Karpas-422 (cell line): ENCODE measurements at places on chromosomes 6 and 20. TPM values are rescaled to one million over a fixed set of nuclear protein-coding genes. Genes with fewer than 3 reads are reported as not detected.

MAP7 gene
- not detected in 2 replicates for total RNA-seq

APCDD1L gene
- not detected in 2 replicates for total RNA-seq

DNA sequence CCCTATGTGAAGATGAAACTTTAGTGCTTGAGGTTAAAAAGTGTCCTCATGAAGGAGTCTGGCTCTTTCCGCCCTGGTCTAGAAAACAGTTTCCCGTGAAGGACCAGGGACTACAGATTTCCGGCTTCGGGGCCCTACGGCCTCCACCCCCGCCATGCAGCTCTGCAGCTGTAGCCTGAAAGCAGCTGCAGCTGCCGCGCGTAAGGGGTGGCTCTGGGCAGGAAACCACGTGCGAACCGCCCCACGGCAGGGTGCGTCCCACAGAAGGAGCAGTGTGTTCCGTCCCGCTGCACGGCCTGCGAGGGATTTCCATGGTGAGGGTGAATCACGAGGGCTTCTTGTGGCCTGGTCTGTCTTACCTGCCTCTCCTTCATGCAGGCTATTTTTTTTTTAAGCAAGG is 117.0 kb downstream of the ERMARD start:
- no peaks in the 10 kb centered on the region for H3K4me1 ChIP-seq
- no peak for DNase-seq
- no peak overlapping the region for H3K27ac ChIP-seq
- no peaks in the 10 kb centered on the region for H3K27me3 ChIP-seq
- H3K4me3 ChIP-seq: no peak overlapping the region

DNA sequence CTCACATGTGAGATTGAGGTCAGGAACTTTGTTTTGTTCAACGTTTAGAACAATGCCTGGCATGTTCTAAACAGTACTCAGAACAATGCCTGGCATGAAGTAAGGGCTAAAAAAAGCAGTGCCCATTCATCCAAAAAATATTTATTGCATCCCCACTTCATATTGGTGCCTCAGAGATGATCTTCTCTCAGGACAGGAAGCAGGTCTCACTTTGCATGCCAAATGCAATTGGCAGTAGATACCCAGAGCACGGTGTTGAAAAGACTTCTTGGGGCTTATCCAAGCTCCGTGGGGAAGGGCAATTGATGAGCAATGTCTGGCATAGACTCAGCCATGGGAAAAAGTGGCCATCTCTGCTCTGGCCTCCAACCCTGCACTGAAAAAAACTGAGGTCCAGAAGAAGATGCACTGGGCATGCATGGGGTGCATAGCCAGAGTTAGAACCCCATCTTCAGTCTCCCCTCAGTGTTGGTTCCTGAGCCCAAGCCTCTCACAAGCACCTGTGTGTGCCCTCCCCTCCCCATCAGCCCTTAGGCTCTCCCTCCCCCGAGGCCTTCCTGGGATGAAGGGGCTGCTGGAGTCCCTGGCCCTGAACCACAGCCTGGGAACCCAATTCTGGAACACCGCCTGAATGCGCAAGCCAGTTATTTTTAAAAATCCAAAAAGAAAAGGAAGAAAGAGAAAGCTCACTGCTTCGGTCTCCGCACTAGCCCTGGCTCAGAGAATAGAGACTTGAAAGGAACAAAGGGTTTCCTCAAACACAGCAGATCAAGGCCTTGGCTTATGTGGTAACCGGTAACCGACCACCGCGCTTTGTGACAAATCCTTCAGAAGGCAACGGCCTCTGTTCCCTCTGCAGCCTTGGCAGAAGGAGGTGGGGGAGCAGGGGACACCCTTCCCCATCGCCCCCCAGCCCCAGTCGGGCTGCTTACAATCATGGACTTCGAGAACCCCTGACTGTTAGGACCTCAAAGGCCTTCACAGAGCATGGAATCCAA is 78.5 kb upstream of the SIRPA start:
- peaks cover 15% of the 10 kb centered on the region for H3K4me1 ChIP-seq
- H3K27ac ChIP-seq: no peak overlapping the region
- no peaks in the 10 kb centered on the region for H3K27me3 ChIP-seq
- peak; percentile 46 for DNase-seq
- H3K36me3 ChIP-seq: no peaks in the 10 kb centered on the region

- no peak overlapping the region for H3K27ac ChIP-seq
- no peaks in the 10 kb centered on the region for H3K36me3 ChIP-seq
- no peak overlapping the region for H3K4me3 ChIP-seq
- H3K4me1 ChIP-seq: no peaks in the 10 kb centered on the region
- DNase-seq: no peak
- H3K27me3 ChIP-seq: no peaks in the 10 kb centered on the region
Measured at GRCh38 chr6:120303527-120303926, 954.0 kb upstream of the MAN1A1 start.

GRCh38 chr6:161235776-161236633 is 37.9 kb downstream of the AGPAT4 start:
- H3K4me3 ChIP-seq: no peak overlapping the region
- H3K4me1 ChIP-seq: no peaks in the 10 kb centered on the region
- no peaks in the 10 kb centered on the region for H3K27me3 ChIP-seq
- H3K36me3 ChIP-seq: no peaks in the 10 kb centered on the region
- H3K27ac ChIP-seq: no peak overlapping the region
